ENCODE measurements at places on chromosomes 6 and 20.
A peak's percentile ranks its signal among the peaks of the same experiment; 100 is the strongest.

GRCh38 chr6:47203938-47204611 is 105.6 kb downstream of the TNFRSF21 start:
- no peak for DNase-seq

DNA sequence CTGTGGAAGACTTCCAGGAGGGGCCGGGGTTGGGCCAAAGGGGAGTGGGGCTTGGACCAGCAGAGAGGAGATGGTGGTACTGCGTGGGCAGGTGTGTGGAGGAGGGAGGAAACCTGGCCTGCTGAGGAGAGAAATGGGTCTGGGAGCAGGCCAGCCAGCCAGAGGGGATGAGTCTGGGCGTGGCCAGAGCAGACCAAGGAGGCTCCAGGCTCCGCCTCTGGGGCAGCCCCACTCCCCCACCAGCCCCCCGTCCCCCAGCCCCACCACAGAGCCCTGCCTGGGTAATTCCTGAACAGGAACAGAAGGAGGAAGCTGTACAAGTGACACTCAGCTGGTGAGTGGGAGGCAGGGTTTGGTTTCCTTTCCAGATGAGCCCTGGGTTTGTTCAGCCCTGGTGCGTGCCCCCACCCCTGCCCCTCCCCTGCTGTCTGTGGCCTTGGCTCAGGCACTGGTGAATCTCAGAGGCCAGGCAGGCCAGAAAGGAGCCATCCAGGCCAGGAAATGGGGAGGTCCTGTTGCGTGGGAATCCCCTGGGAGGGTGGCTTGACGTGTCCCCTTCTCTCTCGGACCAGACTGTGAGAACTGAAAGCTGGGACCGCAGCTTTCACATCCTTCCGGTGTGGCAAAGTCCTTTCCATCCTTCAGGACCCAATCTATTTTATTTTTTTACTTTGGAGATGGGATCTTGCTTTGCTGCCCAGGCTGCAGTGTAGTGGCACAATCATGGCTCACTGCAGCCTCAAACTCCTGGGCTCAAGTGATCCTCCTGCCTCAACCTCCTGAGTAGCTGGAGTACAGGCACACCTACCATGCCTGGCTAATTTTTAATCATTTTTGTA is 9.4 kb upstream of the SRC start:
- DNase-seq = no peak

DNA sequence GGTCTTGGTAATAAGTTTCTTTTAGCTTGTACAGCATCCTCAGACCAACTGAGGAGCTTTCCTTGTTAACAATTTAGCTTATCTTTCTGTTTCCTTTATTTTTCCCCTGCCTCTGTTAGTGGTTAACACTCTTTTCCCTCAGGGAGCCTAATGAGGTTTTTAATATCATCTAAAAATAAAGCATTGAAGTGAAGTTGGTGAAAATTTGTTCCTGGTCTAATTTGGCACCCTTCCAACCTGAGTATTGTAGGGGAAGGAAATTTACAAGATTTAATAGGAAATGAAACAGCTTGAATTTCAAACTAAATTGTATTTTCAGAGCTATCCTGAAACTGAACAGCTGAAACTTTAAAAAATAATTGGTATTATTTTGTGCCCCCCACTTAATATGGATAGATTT is 28.1 kb upstream of the VAPB start:
- DNase-seq = no peak

DNA sequence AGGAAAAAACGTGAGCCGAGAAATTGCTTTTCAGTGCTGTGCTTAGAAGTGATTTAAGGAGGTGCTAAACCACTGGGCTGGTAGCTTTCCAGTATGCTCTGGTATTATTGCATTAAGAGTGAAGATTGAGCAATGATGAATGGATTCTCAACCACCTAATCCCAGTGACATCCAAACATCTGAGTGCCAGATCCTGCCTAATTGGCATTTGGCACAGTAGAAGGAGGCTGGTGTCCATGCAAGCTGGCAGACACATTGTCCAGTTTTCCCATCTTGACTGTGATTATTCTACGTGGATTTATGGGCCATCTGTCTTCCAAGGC is 398.0 kb upstream of the PLCB4 start:
- peak; percentile 95 for DNase-seq

- no peak for DNase-seq
Observed at GRCh38 chr6:166621114-166621540, 5.9 kb downstream of the RPS6KA2 start.

DNA sequence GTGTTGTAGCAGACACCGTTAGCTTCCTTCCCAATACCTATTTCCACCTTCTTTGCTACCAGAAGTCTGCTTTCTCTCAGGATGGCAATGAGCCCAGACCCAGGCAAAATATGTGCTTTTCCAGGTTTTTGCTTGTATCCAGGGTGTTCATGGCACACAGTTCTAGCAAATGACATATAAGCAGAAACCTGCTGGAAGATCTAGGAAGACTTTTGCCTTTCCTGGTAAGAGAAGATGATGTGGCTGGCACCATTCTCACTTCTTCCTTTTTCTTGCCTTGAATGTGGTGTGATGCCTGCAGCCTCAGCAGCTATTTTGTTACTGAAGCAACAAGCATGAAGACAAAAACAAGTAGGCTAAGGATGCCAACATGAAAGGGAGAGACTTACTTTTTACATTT is 19.2 kb upstream of the TBC1D22B start:
- DNase-seq = no peak
